ENCODE measurements at places on chromosomes 4 and X. TPM values are rescaled to one million over a fixed set of nuclear protein-coding genes. Genes with fewer than 3 reads are reported as not detected.

The RPS3A gene
- total RNA-seq, result 2,182 TPM

The BRS3 gene
- total RNA-seq, result 0.18 TPM

The PROM1 gene
- 37.0 TPM for total RNA-seq

The CTBP1 gene
- total RNA-seq, result 171 TPM

The AMTN gene
- total RNA-seq, result not detected

The TRIM2 gene
- 90.6 TPM for total RNA-seq

The KLF8 gene
- total RNA-seq, result 22.7 TPM

The TMEM31 gene
- total RNA-seq, result not detected

The GABRA4 gene
- not detected for total RNA-seq

Data from ureter (tissue), 1 donor.